Endothelial cell of umbilical vein (primary cell): ENCODE measurements at places on chromosomes 7 and 10.

GRCh38 chr10:103726637-103727036 is 128.7 kb downstream of the SH3PXD2A start:
- no peak for DNase-seq

DNA sequence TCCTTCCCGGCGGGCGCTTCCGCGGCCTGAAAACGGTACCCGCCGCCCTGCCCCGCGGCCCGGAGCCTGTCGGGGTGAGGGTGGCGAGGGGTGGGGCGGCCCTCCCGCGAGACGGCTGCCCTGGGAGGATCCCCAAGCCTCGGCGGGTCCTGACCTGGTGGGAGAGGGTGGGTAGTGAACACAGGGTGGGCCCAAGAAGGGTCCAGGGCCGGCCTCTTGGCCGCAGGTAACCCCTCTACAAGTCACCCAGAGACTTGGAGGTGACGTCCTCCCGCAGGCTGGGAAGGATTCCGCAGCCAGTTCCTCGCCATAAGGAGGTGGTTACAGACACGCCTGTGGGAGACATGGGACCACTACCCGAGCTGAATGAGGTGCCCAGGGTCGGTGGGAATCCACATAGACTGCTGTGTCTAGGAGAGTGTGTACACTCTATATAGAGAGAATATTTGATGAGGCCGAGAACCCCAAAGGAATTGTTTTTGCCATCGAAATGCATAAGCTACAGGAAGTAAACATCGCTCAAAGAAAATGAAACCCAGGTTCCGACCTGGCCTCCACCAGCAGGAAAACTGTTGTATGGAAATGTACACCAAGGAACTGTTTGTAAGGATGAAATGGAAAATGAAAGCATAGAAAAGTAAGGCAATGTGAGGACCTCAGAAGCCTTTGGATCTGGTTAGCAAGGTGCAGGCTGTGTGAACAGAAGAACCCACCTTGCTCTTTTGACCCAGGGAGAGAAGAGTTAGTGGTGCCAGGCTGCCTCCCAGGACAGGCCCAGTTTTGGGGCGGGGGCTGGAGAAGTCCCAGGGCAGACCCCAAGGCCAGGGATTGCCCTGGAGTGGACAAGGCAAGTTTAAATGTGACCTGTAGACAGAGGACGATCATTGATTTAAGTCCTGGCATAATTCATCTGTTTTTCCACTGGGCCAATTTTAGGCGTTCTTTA is 659 bp downstream of the OPTN start:
- peak; percentile 53 for DNase-seq

DNA sequence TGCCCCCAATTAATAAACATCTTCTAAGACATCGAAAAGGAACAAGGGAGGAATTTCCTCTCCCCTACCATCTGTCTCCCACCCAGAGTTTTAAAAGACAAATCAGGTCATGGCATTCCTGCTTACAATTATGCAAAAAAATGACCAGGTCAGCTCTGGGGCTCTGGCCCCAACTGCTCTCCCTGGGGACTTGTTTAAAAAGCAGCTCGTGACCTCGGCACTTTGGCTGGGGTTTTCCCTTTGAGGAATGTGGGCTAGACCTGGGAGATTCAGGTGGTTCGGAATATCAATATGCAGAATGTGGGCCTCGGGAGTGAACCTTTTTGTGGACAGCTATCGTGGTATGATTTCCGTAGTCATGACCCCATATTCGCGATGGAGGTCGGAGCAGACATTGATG is 648 bp upstream of the RADIL start:
- DNase-seq: no peak

- DNase-seq: no peak
Observed at GRCh38 chr7:156419782-156420181, 220.8 kb upstream of the RNF32 start.

DNA sequence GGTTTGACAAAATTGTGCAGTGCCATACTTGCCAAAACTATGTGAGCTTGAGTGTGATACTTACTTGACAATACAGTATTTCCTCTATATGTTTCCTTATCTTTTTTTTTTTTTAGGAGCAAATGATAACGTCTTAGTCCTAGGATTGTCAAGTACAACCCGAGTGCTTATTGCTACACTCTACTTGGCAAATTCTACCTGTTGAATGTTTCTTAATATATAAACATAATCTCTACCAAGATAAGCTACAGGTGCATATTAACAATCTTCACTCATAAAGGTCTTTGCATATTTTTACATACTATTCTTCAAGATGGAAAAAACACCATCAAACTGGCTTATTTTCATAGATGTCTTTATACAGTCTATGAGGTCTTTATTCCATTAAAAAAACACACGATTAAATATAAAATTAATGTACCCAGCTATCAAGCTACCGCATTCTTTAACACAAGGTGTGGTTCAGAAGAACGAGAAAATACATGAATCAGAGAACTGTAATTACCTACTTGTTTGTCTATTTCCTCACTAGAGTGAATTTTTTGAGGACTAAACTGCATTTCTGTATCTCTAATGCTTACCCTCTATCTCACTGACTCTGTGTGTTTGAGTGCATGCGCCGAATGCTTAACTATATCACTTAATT is 76.1 kb upstream of the PDSS1 start:
- DNase-seq: no peak

DNA sequence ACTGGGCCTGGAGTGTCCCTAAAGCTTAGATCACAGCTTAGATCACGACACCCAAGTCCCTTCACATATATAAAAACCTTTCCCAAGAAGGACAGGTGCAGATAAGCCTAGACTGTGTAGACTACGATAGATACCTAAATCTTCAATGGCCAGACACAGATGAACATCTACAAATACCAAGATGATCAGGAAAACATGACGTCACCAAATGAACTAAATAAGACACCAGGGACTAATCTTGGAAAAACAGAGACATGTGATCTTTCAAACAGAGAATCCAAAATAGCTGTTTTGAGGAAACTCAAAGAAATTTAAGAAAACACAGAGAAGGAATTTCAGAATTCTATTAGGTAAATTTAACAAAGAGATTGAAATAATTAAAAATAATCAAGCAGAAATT is 1082.6 kb upstream of the PHF14 start:
- DNase-seq: no peak

DNA sequence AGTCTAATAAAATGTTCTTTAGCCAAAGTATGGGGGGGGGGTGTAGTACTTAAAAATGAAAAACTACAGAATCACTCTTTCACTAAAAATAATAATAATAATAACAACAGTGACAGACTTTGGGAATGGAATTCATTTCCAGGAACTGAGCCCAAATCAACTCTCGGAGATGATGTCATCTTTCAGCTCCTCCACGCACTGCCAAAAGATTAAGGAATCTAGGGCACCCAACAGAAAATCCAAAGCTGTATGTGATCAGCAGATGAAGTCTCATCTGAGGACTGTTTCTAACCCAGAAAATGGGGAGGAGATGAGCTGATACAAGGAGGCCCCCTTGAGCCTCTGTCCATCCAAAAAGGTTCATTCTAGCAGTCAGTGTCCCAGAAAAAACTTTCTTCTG is 54.5 kb downstream of the GRB10 start:
- DNase-seq: no peak

DNA sequence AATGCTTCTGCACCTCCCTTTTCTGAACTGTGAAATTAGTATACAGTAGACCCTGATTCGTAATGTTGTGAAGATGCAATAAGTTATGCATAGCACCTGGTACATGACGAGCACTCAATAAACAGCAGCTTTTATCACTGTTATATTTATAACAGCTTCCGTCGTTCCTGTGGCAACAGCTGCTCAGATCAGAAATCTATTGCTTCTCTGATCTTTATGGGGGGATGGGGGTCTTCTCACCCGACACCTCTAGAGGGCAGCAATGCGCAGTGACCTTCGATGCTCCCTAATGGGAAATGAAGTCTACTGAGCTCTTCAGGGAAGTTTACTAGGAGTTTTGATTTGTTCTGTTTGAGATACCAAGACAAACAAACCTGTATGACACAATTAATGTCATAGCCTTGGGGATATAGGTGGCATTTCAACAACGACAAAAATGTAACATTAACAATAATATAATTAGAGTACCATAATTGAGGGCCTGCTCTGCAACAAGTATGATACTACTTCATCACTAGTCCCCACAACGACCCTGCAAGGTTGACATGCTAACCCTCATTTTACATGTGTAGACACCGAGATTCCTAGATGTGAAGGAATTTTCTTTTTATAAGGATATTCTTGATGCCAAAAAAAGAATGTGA is 289.6 kb downstream of the SFMBT2 start:
- peak; percentile 25 for DNase-seq

- DNase-seq: peak; percentile 60
Observed at GRCh38 chr10:35795131-35795824, 153.2 kb upstream of the FZD8 start.

- no peak for DNase-seq
Observed at GRCh38 chr10:89101943-89102342, 105.2 kb downstream of the CH25H start.

- DNase-seq: no peak
Observed at GRCh38 chr10:91208642-91209041, 11.8 kb upstream of the PCGF5 start.

- DNase-seq: no peak
Observed at GRCh38 chr7:99002827-99003212, 124.5 kb downstream of the TRRAP start.

DNA sequence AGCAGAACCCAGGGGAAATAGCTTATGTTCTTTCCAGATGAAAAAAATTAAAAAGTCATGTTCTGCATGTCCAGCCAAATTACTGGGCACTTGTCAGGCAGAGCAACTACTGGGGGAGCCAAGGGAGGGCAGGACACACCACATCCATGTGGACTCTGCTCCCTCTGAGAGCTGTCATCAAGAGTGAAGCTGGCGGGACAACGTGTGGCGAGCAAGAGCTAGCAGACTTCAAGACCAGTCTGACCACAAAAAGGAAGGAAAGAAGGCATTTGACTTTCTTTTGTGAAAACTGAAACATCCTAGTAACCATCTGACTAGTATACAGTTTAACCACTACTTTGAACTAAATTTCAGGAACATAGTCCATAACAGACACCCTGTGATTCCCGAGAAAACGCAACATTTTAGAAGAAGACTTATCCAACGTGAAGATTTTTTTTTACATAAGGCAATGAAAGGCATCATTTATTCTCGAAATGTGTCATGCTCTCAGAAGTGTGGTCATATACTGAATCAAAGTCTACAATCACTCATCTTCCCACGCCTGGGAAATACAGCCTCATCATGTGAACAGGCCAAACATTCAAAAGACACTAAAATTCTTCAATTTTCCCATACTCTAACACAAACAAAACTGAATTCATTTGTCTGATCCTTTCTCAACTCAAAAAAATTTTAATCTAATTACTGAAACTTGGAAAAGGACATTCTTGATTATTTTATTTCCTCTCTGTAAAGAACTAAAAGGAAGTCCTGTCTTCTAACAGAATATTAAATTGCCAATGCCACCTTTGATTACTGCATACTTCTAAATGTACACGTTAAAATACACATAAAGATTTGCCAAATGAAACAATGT is 15.5 kb downstream of the CYTH3 start:
- DNase-seq: no peak

DNA sequence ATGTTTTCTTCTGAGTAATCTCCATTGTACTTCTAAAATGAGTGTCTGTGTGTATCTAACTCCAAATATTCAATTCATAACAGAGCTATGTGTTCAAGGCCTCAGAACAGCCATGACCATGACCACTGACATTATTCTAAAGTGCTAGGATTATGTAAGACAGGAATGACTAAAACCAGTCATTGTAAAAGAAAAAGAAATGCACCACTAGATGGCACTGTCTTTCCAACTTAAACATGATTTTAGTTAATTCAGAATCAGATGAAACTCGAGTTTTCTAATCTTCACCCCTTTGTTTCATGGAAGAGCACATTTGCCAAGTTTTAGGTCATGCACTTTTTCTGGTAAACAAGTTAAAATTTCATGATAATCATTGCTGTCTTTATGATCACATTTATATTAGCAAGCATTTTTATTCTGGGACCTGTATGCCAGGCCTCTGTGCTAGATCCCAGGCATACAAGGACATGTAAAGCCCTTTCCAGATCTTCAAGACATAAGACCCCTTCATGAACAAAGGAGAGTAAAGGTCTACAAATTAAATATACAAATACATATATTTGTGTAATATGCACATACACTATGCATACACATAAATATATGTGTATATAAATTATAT is 26.1 kb upstream of the RSU1 start:
- DNase-seq: peak; percentile 83

DNA sequence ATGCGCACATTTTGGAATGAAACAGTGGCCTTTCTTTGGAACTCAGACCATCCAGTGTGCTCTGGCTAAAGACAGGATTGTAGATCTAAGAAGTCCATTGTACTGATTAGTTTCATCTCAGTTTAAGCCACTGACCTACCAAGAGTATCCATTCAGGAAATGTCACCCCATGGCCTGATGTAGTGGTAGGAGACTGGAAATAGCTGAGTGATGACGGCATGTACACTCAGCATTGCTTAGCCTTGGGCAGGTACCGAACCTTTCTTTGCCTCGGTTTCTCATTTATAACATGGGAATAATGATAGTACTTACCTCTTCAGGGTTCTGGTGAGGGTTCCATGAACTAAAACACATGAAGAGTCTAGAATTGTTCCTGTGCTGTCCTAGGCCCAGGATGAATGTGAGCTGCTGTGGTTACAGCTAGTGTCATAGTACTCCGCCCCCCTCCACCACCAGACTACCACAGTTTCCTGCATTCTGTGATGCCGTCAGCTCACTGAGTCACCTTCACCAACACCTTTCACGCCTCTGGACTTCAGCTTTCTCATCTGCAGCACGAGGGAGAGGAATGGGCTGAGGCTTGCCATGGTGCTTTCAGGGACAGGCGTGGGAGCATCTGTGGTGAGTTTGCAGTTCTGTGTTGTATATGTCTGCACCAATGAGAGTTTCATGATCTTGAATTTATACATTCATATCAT is 484.0 kb upstream of the GALNT17 start:
- DNase-seq: no peak

GRCh38 chr7:45591101-45591906 is 17.1 kb downstream of the ADCY1 start:
- DNase-seq: no peak

DNA sequence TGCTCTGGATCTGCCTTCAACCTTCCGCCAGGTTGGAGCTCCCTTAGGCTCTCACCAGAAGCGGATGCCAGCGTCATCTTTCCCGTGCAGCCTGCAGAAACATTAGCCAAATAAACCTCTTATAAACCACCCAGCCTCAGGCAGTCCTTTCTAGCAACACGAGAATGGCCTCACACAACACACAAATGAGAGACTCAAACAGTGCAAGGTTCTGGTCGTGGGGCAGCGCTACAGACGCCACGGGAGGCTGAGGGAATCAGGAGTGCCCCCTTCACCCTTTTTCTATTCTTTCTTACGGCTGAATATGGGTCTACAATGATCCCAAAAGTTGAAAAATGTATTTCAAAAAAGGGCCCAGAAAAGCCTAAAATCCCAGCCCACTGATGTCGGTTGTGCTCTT is 96.4 kb downstream of the FOXL3 start:
- no peak for DNase-seq

DNA sequence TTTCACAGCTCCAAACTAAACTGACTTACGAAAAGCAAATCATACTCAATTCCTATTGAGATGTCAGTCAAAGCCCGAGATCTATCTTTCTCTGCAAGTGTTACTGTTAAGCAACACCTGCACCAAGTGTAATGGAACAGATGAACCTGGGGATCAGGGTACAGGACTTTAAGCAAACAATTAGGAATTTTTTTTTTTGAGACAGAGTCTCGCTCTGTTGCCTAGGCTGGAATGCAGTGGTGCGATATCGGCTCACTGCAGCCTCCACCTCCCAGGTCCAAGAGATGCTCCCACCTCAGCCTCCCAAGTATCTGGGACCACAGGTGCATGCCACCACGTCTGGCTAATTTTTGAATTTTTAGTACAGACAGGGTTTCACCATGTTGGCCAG is 14.9 kb downstream of the YWHAG start:
- no peak for DNase-seq
